Stimulated activated CD4-positive, alpha-beta T cell treated with anti-CD3 and anti-CD28 coated beads, Interleukin-2, amount 100 ng/mL, for 24 hours (primary cell): ENCODE measurements at places on chromosomes 4 and X.

DNA sequence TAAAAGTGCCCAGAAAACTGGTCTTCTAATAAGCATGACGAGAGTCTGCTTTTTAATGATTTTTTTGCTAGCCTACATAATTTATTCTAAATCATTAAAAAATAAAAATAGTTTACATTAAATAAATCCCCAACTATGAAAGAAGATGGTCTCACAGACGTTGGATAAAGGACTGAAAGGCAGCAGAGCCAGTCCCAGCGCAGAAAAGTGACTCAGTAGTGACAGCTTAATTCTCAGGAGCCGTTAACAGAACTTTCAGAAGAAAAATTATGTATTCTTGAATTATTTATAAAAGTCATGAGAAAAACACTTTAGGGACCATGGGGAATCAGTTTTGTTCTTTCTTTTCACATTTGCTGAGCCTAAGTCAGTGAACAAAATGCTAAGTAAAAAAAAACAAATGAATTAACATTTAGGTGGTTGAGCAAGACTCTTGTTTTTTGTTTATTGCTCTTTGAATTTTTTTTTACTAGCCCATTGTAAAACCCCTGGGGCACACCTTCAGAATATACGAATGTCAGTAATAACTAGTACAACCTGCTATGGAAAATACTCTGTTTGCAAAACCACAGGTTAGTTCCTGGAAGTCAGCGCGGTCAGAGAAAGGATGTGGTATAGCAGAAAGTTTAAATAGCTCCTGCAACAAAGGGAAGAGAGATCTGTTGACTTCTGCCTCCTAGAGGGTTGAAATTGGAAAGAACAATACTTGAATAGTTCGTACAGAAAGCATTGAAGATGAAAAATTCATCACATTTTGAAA is 50.4 kb upstream of the CCDC160 start:
- DNase-seq, result peak; percentile 43

- DNase-seq, result no peak
These were observed 138.8 kb upstream of the BANK1 start for GRCh38 chr4:101651778-101652177.

DNA sequence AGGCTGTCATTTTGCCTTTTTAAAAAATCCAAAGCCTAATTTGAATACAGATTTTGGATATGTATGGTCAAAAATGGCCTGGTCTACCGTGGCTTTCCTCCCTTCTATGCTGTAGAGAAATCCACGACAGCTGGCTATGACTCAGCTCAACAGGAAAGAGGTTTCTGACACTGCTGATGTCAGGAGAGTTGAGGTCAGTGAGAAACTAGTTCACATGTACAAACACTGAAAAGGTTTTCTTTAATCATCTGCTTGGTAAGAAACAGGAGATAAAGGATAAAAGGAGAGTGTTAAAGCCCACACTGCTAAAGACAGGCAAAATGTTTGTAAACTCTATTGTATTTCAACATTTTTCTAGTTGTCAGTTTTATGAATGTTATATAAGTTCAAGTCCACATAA is 113.9 kb downstream of the NYX start:
- peak; percentile 20 for DNase-seq

- DNase-seq, result no peak
These were observed 130.3 kb downstream of the DIPK2B start for GRCh38 chrX:45070116-45071007.

- DNase-seq, result no peak
These were observed 50.4 kb downstream of the RTL9 start for GRCh38 chrX:110408949-110409588.
